Activated naive CD8-positive, alpha-beta T cell treated with anti-CD3 and anti-CD28 coated beads, Interleukin-2, amount 10 ng/mL, durations not matched to agents 7 days and 5 days (primary cell): ENCODE measurements at places on chromosomes 11 and 22. TPM values are rescaled to one million over a fixed set of nuclear protein-coding genes. Genes with fewer than 3 reads are reported as not detected.

The MARK2 gene
- 60.6 TPM for total RNA-seq

DNA sequence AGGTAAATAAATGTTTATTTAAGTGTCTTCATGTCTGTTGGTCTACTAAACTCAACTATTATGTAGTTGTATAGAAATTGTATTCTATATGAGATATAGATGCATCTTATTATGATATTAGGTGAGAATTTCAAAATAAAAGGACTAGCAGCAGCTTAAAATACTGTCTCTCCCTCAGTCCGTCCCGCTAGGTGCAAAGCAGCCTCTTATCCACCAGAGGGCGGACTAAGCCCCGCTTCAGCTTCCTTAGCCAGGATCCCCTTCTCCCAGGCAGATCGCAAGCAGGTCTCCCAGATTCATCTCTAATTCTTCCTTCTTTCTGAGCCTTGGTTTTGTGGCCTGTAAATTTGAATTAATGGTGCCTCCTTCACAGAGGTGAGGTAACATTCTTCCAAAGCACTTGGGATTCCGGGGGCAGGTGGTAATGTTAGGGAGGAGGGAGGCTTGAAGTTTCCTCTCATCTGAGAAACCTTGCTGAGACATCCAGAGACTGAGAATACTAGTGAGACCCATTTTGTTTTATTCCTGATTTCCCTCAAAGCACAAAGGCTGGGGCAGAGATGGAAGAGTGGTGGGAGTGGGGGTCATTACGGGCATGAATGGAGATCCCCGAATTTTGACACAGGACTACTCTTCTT, 13.5 kb upstream of the INSC start:
- DNase-seq, result no peak

The OR8G1 gene
- total RNA-seq, result not detected

GRCh38 chr11:954392-955153, 28.9 kb downstream of the AP2A2 start:
- DNase-seq, result no peak

DNA sequence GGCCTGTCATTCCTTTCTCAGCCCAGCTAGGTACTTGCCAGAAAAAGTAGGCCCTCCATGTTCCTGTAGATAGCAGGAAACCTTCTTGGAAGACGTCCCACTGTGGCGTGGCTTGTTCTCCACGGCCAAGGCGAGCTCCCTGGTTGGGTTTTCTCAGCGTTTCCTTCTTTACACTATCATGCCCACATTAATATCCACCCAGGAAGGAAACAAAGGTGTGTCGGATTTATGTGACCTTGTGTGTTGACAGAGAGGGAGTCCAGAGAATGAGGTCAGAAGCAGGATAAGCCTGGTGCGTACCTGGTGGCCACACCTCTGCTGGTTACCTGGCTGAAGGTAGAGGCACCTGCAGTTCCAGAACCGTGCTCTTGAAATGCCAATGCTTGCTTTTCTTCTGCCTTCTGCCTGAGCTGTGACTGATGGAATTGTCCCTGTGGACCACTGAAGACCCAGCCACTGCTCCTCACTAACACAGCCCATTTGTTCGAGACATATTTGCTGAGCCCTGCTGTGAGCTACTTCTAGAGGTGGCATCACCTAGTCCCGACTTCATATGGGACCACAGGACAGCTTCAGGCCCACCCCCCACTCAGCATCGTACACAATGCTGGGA, 7.9 kb downstream of the ASPHD2 start:
- DNase-seq, result no peak

The MS4A6E gene
- total RNA-seq, result not detected

The MRPL11 gene
- total RNA-seq, result 64.4 TPM

The DDIAS gene
- 10.6 TPM for total RNA-seq

The CRKL gene
- 92.9 TPM for total RNA-seq

- no peak for DNase-seq
Observed at GRCh38 chr11:8282631-8283030, 19.0 kb upstream of the LMO1 start.

The SHISAL1 gene
- total RNA-seq, result not detected

DNA sequence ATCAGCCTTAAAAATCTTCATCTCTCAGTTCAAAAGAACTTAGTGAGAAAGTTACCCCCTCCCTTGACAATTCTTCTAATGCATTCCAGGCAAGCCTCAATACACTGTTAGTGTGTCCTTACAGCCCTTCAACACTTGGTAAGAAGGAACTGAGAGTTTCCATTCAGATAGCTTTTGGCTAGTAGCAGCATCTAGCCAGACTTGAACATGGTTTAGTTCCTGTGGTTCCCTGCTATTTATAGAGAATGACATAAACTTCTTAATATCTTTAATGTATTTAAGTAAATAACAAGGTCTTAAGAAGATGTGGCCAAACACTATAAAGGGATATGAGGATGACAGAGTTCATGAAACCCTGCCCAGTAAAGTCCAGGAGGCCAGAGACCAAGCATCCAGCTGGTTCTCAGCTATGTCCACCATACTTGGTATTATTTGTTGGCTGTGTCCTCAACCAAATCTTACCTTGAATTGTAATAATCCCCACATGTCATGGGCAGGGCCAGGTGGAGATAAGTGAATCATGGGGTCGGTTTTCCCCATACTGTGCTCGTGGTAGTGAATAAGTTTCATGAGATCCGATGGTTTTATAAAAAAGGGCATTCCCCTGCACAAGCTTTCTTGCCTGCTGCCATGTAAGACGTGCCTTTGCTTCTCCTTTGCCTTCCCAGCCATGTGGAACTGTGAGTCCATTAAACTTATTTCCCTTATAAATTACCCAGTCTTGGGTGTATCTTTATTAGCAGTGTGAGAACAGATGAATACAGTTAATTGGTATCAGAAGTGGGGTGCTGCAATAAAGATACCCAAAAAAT, 132.4 kb downstream of the LARGE1 start:
- DNase-seq, result no peak

The GPHA2 gene
- total RNA-seq, result not detected

The LRRC4C gene
- total RNA-seq, result not detected

DNA sequence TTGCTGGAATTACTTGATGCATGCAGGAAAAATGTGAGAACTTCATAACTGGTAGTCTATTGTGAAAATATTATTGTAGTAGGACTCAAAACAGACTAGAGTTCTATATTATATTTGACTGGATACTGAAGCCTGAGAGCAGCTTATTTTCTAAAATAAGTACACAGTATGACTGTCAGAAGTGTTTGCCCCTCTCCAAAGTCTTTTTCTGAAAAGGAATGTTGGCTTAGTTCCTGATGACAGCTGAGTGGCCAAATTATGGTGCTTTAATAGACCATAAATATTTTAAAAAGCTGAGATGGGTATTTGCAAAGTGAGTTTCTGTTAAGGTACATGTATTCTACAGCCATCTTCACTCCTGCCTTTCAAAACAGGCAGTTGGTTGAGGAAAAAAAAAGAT, 13.1 kb downstream of the ZBED5 start:
- DNase-seq, result no peak

GRCh38 chr11:124740277-124740882, 638 bp downstream of the NRGN start:
- peak; percentile 57 for DNase-seq

DNA sequence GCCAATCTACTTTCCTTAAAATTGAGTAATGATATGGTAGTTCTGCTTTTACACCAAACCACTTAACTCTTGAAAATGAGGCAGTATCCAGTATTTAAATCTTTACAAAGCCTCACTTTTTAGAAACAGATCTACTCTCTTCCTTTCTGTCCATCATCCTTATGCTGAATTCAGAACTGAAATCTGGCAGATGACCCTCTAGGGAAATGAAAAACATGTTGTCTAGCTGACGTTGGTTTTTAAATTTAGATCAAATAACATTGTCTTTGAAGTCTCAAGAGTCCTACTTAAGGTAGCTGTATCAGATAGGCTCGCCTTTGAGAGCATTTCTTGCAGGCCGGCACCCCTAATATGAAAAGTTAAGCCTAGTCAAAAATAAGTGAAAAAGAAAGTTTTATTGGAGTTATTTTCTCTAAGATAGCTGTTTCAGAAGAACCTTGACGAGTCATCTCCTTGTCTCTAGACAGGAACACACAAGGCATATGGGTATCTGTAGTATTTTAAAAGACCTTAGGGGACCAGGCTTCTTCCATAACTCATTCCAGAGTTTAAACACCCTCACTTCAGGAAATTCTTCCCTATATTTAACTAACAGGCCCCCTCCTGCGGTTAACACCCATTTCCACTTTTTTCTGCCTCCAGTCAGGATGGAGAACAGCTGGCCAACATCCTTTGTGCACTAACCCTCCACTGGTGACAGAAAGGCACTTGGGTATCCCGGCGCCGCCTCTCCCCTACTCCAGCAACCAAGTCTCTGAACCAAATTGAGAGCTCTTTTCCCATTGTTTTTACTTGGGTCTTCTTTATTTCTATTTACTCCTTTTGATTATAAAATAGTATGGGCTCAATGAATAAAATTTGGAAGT, 81.2 kb downstream of the WNT11 start:
- DNase-seq, result no peak

- DNase-seq, result no peak
Observed at GRCh38 chr11:75246006-75246670, 5.6 kb downstream of the TPBGL start.

- no peak for DNase-seq
Observed at GRCh38 chr22:19793661-19794310, 33.2 kb downstream of the TBX1 start.

The PLAAT3 gene
- total RNA-seq, result 15.8 TPM

DNA sequence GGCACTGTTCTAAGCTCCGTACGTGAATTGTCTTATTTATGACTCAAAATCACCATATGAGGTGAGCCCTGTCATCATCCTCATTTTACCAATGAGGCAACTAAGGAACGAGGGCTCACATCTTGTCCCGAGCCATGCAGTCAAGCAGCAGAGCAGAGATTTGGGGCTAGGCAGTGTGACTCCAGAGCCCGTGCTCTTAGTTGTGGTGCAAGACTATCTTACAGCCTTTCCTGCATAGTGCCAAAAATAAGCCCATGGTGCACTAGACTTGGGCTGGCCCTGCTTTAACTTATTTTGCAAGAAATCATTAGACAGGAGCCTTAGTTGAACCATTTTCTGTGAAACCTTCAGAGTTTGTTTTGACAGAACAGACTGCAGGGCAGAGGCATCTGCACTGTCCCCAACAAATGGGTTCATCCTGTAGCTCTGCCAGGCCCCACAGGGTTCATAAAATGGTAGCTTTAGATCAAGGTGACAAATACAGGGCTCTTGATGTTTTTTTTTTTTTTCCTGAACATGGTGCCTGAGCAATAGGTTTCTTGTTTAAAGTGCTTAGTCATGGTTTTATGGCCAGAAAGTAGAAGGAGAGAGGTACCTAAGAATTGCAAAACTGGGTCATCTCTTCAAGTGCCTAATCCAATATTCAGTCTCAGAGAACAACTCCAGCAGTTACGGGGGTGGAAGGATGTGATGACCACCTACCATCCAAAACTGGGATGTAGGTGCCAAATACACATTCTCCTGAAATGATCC, 56.6 kb downstream of the BMAL1 start:
- no peak for DNase-seq
